ENCODE measurements at places on chromosomes 13 and 19.

GRCh38 chr13:101739382-101740178, 287.1 kb downstream of the ITGBL1 start:
- no peak for DNase-seq

GRCh38 chr19:14632286-14632685, 42.4 kb downstream of the ADGRE3 start:
- DNase-seq = peak; percentile 12

GRCh38 chr13:110799246-110800236, 86.0 kb downstream of the ING1 start:
- no peak for DNase-seq

- no peak for DNase-seq
Measured at GRCh38 chr19:30064771-30065494, 122.9 kb downstream of the URI1 start.

DNA sequence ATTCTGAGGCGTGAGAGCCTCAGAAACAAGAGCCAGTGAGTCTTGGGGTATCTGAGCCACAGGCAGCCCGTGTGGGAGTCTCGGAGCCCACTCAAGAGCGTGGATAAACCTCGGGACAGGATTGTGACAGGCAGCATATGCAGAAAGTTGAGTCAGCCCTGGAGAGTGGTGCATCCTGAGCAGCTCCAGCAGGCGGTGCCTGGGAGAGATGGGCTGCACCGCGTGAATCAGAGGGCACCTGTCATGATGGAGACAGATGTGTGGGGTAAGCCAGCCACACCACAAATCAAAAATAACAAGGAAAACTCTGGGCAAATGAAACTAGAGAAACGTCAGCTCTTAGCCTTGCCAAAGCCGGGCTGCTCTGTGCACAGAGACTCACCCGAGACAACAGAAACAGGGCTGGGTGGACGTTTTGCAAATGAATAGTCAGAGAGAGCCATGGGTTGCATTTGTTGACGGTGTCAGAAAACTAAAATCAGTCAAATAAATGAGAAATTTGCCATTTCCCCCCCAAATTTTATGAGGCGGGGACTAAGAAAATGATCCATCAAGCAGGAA, 30.0 kb upstream of the POP4 start:
- no peak for DNase-seq

DNA sequence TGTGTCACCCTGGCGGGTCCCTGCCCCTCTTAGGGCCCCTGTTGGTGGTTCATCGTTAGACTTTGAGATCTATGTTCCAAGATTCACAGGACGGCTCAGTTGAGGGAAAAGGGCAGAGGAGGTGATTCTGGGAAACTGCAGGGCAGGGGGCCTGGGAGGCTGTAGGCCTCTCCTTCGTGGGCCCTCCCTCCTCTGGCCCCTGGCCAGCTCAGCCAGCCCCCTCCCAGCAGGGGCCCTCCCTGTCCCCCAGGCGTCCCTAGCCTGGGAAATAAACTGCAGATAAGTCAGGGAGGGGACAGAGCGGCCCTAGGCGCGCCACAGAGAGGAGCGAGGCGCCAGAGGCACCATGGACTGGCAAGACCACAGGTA, 6.5 kb downstream of the HIF3A start:
- no peak for DNase-seq

DNA sequence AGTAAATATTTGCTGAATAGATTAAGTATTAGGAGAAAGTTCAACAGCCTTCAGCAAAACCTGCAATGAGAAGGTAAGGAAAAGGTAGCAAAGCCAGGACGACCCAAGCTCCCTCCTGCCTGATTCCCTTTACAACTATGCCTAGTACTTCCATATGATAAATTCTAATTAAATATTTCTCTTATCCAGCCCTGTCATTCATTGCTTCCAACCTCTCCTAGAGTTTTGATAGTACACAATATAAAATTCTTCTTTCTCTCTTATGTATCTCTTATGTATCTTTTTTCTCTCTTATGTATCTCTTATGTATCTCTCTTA, 187.2 kb downstream of the DCT start:
- no peak for DNase-seq

GRCh38 chr19:33621811-33622504, at the start of gene CHST8:
CHST8 (plus strand) TSS chr19:33621953; CDS start chr19:33689262, 67,309 bp downstream.
- DNase-seq = no peak

DNA sequence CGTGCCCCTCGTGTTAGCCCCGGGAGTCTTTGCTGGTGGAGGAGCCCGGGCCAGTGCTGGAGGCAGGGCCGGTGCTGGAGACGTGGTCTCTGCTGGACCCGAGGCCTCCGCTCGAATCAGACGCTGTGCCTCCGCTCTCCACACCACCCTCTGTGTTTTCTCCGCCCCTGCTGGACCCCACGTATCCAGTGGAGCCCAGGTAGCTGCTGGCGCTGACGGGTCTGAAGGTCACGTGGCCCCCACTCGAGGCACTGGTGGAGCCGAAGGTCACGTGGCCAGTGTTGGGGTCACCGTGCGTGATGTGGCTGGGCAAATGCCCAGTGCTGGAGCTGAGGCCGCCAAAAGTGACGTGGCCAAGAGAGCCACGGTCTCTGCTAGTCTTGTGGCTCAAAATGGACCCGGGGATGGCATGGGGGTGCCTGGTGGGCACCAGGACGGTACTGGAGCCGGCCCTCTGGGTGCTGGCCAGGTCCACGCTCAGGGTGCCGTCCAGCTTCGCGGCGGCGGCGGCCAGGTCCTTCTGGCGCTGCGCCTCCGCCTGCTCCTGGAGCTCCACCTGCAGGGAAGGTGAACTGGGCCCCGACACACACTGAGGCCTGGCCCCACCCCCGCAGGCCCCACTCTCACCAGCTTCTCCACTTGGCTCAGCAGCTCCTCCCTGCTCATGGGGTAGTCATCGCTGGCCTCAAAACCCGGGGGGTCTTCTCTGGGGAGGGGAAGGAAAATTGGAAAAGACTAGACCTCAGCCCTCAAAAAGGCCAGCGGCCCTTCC, 27.3 kb downstream of the ZNF114 start:
- DNase-seq = no peak

GRCh38 chr19:46288896-46289588, 7.8 kb upstream of the HIF3A start:
- DNase-seq = no peak

GRCh38 chr13:31073859-31074718, 87.6 kb downstream of the HSPH1 start:
- DNase-seq = no peak

DNA sequence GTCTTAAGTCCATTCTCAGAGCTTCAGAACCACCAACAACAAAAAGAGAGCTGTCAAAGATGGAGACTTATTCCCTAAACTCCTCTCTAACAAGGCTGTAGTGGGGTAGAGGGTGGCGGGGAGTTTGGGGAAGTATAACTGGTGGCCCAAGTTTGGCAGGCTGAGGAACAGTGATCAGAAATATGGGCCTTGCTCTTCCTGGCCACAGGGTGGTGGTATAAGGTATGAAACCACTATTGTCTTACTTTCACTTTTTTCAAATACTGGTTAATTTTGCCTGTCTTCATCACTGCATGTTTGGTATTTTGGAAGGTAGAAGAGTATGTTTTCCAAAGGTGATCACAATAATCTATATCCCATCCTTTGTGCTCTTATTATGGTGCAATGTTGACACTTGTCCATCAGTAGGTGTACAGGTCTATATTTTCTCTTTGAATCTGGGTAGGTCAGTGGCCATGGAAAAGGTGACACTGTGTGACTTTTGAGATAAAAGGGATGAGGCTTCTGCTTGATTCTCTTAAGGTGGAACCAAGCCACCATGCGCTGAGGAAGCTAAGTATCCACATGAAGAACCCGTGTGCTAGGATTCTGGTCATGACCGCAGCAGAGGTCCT, 23.2 kb upstream of the GPC5 start:
- no peak for DNase-seq

DNA sequence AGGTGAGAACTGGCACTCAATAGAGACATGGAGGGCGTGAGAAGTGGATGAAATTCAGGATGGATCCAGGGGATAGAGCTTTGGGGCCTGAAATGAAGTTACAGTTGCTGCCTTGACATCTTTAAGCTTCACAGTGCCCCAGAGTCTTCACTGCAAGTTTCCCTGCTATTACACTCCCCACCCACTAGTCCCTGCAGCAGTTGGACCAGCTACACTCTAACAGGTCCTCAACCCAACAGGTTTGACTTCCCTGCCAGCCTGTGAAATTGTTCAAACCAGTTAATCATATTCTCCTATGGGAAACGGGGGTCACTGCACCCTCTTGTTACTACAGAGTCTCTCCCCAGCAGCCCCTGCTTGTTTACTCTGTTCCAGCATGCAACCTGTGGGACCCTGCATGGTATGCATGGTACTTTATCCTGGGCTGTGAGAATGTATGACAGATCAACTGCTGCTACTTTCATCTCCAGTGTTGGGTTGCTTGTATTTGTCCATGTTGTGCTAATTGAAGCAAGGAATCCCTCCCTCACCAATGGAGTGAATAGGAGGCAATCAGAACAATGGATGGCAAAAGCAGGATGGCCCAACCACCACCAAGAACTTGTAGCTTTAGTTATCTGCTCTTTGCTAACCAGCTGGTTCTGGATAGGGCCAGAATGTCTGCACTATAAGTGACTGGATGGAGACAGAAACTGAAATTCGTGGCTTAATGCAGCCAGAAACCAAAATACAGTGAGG, 314.2 kb downstream of the OLFM4 start:
- DNase-seq = no peak

GRCh38 chr13:22214184-22214583, 543.3 kb downstream of the FGF9 start:
- DNase-seq = no peak

DNA sequence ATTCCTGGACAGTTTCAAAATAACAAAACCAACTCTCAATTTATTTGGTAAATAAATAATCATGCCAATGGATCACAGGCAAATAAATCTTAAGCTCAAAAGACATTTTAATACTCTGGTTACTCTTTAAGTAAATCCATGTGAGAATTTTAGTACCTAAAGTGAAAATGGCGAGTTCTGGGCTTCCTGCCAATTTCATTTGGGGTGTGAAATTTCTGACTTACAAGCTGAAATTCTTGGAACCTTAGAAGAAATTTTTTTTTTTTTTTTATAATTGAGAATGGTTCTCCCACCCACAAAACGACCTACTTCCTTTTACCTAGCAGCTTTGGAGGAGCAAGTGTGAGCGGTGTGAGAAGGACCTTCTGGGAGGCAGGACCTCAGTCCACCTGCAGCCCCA, 354.5 kb upstream of the NBEA start:
- no peak for DNase-seq

DNA sequence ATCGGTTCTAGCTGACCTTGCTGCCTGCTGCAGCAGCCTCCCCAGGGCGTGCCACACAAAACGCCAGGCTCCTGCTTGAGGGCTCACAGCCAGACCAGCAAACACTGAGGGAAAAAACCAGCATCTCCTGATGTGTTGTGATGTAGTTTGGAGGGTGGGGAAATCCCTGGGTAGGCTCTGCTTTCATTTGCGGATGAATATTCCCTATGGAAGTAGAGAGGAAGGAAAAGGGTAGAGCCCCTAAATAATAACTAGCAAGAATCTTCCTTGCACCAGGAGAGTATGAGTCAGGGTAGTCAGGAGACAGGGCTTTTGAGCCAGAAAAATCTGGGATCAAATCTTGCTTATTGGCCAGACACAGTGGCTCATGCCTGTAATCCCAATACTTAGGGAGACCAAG, 545.3 kb downstream of the RFC3 start:
- no peak for DNase-seq

- DNase-seq = no peak
Measured at GRCh38 chr13:33022986-33023385, 6.8 kb downstream of the KL start.

GRCh38 chr19:3942790-3943409, 10.0 kb downstream of the NMRK2 start:
- no peak for DNase-seq

- no peak for DNase-seq
Measured at GRCh38 chr13:67139551-67139950, 90.6 kb downstream of the PCDH9 start.

DNA sequence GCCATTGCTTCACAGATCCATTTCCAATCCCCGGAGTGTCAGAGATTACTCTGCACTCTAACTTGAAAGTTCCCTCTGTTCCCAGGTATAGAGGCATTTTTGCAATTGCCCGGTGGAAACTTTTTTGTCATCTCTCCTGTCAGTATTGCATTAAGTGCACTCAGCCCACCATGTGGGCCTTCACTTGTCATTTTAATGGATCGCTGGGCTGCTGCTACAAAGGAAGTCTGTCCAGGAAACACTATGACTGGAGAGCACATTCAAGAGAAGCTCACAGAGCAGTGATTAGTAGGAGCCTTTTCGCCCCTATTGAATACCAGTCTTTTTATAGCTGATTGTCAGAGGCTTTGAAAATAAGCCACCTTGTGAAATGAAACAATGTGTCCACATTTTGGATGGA, 180.9 kb downstream of the B3GLCT start:
- DNase-seq = no peak

DNA sequence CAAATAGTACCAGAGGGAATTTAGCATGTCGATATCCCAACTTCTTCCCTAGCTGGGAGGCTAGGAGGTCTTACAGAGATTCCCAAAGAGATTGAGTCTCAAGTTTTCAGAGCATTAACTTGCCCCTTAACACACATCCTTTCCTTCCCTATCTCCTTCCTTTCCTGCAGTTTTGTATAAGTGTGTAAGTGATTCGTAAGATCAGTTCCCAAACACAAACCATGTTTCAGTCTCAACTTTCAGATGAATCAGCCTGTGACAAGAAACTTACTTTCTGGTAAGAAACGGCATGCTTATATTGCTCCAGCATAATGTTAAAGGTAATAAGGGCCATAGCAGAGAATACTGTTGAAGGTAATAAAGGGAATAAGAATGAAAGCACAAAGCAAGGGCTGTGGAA, 472.2 kb downstream of the LIG4 start:
- no peak for DNase-seq

- DNase-seq = no peak
Measured at GRCh38 chr13:64917566-64917965, 2312.6 kb downstream of the PCDH9 start.

- no peak for DNase-seq
Measured at GRCh38 chr19:41575998-41576397, at the start of gene CEACAM21. CEACAM21 (plus strand) TSS chr19:41576166; CDS start chr19:41576275, 109 bp downstream.

DNA sequence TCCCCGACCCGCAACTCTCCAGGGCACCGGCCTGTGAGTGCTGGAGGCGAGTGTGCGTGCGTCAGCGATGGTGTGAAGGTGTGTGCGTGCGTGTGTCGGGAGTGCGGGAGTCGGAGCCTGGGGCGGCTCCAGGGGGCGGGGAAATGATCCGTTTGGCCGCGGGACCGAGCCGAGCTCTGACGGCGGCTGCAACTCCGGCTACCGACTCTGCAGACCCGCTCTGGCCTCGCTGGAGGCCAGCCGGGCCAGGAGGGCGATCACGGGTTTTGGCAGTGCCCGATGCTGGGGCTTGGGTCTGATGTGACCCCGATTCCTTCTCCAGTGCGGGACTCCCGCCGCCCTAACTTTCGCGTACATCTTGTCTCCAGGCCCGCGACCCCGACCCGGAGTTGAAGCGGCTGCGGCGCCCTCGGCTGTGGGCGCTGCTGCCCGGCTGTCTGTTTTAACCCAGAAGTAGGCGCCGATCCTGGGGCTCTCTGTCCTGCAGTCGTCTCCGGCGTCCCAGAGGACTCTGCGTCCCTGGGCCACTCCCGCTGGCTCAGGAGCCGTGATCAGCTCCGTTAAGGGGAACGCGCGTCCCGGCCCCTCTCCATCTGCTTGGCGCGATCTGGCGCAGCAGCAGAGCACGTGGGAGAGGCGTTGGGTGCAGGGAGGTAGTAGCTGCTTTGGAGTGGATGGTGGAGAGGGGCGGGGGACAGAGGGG, 1.2 kb downstream of the CHST8 start:
- DNase-seq = no peak

All from hematopoietic multipotent progenitor cell treated with erythropoietin and hydrocortisone succinate and interleukin-3 and kit ligand, for 15 days (in vitro differentiated cells).